ENCODE measurements at places on chromosomes 12 and 14. TPM values are rescaled to one million over a fixed set of nuclear protein-coding genes. Genes with fewer than 3 reads are reported as not detected.
A peak's percentile ranks its signal among the peaks of the same experiment; 100 is the strongest.

The HSPB8 gene
- total RNA-seq: 15.8 TPM

GRCh38 chr14:99513183-99513694 lies 32.0 kb downstream of the CCNK start:
- DNase-seq: no peak

DNA sequence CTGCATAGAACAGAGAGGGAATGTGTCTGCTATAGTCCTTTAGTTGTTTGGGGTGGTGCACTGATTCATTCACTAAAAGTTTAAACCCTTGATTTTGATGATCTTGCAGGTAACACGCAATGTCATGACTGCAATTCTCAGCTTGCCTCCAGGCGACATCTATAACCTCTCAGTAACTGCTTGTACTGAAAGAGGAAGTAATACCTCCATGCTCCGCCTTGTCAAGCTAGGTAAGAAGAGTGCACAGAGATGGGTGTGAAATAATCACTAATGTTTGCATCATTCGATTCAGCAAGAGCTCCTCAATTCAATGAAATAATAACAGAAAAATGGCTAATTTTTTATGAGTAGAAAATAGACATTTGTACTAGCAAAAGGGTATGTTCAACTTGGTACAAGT lies 203.7 kb downstream of the PTPRO start:
- DNase-seq: no peak

The OASL gene
- total RNA-seq: not detected

DNA sequence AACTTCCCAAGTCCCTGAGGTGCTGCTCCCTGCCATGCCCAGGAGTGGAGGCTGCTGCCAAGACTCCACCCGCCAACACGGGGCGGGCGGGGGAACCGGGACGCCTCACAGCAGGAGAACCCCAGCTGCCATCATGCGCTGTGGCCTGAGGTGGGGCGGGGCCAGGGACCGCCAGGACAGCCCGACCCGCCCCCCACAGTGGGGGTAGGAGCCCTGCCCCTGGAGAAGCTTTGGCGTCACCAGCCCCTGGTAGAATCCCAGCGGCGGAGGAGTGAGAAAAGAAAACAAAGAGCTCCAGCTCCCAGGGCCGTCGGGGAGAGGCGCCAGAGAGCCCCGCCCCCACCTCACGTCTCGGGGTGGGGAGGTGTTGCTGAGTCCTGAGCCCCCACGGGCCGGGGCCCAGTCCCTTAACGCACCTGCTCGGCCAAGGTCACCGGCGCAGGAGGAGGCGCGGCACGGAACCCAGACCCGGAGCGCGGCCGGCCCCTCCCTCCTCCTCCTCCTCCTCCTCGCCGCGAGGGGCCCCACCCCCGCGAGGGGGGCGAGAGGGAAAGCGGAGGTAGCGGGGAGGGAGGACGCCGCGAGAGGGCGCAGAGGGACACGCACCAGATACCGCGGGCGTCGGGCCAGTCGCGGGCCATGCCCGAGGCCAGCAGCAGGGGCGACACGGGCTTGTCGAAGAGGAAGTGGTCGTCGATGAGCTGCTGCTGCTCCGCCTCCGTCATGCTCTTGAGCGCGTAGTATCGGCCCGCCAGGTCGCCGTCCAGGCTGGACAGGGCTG lies 1.8 kb downstream of the CKB start:
- DNase-seq: peak; percentile 97

The SERPINA1 gene
- total RNA-seq: 0.18 TPM

The AVPR1A gene
- not detected for total RNA-seq

GRCh38 chr12:113428482-113428881 lies 6.3 kb downstream of the SDSL start:
- no peak for DNase-seq

DNA sequence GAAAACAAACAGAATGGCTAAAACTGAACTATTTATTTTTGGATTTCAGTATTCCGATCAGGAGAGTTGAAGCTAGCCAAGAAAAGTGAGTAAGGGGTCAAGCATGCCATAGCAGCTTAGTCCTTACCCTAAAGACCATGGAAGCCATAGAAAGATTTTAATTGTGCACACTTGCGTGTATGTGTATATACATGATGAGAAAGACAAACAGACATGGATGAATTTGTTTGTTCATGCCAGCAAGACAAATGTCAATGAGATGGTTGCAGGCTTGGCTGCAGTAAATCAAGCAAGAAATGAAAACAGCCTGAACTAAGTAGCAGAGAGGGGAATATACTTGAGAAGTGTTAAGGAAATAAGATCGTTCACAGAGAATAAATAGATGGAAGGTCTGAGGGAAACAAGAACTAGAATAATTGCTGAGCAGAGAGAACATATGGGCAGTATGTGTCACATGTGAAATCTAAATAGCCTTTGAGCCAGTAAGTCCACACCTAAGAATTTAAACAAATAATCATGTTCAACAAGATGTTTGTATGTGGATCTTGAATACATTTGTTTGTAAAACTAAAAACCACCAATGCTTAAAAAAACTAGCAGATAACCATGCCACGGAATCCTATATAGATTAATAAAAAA lies 14.8 kb downstream of the SNW1 start:
- DNase-seq: no peak

DNA sequence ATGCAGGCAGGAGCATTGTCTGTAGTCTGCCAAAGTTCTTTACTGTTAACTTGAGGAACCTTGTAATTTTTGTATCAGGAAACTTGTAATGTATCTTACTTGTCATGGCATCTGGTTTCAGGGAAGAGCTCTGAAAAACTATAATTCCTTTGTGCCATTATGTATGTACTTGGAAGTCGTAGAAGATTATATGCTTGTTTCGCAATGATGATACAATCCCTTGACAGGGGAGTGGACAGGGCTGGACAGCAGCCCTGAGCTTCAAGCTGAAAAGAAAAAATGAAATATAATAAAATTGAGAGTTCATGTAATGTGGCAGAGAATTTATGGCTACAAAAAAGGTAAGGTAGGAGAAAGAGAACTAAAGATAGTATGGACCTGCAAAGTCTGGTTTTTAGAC lies 7.4 kb upstream of the DLGAP5 start:
- no peak for DNase-seq

DNA sequence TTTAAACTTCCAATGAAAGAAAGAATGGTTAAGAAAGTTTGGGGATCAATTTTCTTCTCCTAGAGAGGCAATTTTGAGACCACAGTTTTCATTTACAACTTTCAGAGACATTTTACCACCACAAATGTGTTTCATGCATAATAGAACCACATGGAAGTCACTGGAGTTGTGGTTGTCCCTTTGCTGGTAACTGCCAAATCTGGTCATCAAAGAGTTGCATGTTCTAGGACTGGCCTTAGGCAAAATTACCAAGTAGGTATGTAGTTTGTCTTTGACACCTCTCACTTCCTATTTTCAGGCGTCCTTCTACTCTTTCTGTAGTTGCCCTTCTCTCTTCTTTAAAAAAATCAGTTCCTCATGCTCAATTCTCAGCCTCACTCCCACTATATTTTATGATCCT lies 54.3 kb upstream of the TMX1 start:
- no peak for DNase-seq

- peak; percentile 44 for DNase-seq
Observed at GRCh38 chr14:69316449-69317101, 56.6 kb downstream of the GALNT16 start.

GRCh38 chr14:29918981-29919380 lies 8.7 kb downstream of the PRKD1 start:
- DNase-seq: no peak

The CHPT1 gene
- 31.2 TPM for total RNA-seq
